ENCODE measurements at places on chromosomes 5 and 9.

DNA sequence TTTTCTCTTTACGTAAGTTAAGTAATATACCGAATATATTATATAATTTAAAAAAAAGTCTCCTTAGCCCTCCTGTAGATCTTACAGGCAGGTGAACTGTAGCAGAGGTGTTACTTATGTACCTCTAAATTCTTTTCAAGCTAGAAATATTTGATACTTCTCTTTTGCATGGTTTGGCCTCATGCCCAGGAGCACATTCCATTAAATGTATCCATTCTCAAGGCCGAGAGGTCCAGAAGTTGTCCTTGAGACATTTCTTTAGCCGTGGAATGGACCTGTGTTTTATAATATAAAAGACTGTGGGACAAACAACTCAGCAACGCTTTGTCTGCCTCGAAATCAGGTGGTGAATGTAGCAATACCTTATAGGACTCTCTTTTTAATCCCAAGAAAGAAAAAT lies 184.5 kb downstream of the TRIO start:
- no peak for DNase-seq

GRCh38 chr9:17813798-17814197 lies 234.9 kb downstream of the SH3GL2 start:
- no peak for DNase-seq

DNA sequence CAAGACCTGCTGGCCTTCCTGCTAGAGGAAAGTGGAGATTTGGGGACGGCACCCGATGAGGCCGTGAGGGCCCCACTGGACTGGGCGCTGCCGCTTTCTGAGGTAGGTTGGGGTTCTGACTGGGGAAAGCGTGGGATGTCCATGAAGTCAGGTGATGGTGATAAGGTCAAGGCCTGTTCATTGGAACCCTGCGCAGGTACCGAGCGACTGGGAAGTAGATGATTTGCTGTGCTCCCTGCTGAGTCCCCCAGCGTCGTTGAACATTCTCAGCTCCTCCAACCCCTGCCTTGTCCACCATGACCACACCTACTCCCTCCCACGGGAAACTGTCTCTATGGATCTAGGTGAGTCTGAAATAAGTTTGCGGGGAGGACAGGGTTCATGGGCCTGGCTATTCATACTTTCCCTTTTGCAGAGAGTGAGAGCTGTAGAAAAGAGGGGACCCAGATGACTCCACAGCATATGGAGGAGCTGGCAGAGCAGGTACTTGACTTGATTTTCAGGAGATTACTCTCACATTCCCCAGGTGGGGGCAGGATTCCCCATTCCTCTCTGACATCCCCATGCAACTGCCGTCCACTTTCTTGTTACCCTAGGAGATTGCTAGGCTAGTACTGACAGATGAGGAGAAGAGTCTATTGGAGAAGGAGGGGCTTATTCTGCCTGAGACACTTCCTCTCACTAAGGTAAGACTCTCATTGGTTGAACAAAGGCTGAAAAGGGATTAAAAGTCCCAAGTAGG lies 505 bp downstream of the CREB3 start:
- DNase-seq = peak; percentile 45

DNA sequence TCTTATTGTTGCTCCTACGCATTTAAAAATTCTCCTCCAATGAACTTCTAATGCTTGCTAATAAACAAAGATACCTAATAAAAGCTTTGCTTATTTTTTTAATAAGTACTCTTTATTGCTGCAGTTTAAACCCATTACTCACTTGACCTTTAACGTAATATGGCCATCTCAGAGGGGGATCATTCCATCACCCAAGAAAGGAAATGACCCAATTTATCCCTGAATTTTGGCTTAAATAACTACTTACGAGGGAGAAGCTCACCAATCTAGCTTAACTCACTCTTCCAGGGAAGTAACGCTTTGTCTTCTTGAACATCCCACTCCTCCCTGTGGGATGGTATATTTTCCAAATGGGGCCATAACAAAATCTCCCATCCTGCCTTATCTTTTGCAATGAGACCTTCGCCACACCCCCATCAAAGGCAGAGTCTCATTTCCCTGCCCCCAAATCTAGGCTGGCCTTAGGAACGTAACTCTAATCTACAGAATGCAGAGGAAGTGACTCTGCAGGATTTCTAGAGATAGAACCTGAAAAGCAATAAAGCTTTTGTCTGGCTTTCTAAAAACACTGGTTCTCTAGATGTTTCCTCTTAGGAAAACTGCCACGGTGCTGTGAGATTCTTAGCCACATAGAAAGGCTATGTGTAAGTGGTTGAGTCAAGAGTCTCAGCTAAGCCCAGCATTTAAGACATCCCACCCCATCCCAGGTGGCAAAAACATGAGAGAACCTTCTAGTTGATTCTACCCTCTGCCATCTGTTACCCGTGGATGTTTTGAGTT lies 310.0 kb downstream of the ASTN2 start:
- DNase-seq = no peak

GRCh38 chr9:134381671-134382516 lies 55.6 kb downstream of the RXRA start:
- DNase-seq = peak; percentile 79

- DNase-seq = no peak
Observed at GRCh38 chr9:94826644-94827410, 100.3 kb downstream of the AOPEP start.
